Activated CD4-positive, alpha-beta T cell treated with anti-CD3 and anti-CD28 coated beads, Interleukin-2, amount 50 U/mL, for 1 hour (primary cell): ENCODE measurements at places on chromosomes 4 and X.

- no peak for DNase-seq
Measured at GRCh38 chr4:71411981-71412380, 73.2 kb downstream of the SLC4A4 start.

DNA sequence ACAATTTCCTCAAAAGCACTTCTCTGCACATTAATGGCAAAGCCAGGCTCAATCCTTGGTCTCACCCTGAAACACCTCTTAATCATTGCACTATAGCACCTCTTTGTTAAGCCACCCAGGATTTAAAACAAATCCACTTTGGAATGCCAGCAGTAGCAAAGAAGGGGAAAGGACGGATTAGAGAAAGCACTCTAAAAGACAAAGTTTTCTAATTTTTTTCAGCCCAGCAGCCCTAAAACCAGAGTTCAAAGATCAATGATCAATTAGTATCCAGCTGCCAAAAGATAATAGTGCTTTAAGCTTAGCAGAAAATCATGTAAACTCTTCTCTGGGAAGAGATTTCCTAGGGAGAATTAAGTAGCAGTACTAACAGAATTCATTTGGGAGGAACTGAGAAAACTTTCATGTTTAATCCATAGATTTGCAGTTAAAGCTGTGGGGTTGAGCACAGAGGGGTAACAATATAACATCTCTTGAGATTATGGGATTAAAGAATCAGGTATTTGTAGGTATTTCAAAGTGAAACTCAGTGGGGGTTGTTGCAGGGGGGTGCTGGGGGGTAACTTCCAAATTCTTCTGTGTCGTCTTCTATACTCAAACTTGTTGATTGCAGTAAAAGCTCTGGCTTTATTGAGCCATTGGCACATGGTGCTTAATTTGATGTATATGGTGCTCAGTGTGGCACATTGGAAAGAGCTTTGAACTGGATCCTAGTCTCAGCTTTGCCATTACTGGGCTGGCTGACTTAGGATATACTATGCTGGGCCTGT lies 61.8 kb downstream of the LRRC66 start:
- no peak for DNase-seq

- no peak for DNase-seq
Measured at GRCh38 chrX:24426340-24426913, 38.7 kb upstream of the PDK3 start.

- DNase-seq, result no peak
Measured at GRCh38 chr4:142840516-142841123, 5.5 kb downstream of the INPP4B start.

- no peak for DNase-seq
Measured at GRCh38 chr4:126445596-126445995, 1130.8 kb downstream of the FAT4 start.

DNA sequence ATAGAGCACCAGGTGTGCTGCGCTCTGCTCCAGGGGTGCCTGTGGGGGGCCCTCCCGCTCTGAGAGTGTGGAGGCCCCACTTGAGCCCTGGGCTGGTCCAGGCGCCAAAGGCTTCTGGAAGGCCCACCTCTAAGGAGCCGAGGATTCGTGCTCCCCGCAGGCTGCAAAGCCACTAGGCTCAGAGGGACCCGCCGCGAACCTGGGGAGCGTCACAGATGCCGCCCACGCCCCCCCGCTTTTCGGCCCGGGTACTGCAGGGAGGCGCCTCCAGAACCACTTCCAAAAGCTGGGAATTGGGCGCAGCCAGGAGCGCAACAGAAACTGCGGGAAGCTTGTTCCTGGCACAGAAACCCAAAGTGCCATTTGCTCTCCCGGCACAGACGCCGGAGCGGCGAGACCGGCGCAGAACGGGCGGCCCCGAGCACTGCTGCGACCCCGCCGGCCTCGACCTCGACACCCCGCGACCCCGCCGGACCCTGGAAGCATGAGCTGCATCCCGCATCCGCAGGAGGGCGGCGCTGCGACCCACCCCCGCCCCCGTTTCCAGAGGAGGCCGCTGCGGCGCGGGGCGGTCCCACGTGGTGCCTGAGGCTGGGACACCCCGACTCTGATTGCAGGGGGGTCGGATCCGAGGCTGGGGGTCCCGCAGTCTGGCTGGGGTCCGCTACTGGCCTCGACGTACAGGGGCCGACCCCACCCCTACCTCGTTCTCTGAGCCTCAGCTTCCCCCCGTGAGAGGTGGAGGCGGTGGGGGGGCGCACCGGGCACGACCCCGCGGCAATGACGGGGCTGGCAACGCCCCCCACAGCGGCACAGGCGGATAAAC lies 30.8 kb downstream of the CPLX1 start:
- DNase-seq, result no peak

GRCh38 chrX:1361275-1361674 lies 24.7 kb downstream of the IL3RA start:
- DNase-seq, result no peak

DNA sequence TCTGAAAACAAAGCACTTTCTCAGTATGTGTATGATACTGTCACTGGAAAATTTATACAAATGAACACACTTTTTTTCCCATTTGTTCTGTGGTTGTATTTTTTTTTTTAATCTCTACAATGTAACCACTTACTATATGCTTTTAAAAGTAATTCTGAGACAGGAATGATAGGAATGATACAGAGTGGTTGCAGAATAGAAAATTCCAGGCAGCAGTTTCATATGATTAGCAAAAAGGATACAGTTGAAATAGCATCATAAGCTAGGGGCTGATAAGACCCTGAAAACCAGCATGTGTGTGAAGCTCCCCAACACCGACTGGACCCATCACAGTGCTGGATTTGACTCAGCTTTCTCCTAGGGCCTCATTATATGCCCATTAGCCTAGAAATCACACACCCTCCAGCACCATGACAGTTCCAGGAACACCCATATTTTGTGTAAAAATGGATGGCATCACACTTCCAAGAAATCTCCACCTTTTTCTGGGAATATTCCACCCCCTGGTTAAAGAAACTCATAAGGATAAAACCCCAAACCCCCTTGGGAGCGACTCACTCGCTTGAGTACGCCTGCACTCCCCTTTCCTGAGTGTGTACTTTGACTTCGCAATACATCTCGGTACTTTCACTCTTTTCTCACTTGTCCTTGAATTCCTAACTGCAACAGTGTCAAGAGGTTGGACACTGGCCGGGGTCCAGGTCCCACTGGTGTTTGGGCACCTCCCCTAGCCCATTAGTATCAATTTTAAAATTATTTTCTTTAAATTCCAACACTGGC lies 77.4 kb upstream of the AGA start:
- no peak for DNase-seq

DNA sequence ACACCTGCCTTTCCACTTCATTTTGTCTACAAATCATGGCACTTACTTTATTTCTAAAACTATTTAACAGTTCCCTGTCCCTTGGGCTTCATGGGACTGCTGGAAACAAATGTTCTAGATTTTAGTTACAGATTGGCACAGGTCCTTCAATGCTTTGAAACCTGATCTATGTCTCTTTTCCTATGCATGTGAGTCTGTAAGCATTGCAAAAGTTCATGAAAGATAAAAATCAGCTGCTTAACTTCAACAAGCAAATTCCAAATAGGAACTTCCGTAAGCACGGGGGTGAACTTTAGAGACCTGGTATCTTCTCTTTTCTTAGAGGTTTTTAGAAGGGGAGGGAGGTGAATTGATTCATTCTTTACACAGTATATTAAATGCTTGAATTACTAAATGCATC lies 9.5 kb downstream of the LGI2 start:
- DNase-seq, result no peak

GRCh38 chr4:125432078-125432477 lies 117.3 kb downstream of the FAT4 start:
- no peak for DNase-seq

DNA sequence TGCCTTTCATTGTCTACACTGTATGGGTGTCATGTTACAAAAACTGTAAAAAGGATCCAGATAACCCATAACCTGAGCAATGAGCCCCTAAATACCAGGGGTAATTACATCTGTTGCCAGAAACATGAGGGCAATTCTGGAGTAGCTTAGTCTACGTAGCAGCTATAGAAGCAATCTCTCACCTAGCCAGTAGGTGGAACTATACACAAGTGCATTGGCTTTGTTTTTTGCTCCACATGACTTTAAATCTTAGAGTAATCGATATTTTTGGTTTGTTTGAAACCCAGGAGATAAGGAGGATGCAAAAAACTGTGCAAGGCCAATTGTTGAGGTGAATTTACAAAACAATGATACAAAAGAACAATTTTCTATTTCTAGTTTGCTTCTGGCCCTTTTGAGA lies 57.5 kb downstream of the GPR82 start:
- DNase-seq, result no peak

GRCh38 chr4:86586160-86586572 lies 7.9 kb upstream of the PTPN13 start:
- DNase-seq, result no peak

DNA sequence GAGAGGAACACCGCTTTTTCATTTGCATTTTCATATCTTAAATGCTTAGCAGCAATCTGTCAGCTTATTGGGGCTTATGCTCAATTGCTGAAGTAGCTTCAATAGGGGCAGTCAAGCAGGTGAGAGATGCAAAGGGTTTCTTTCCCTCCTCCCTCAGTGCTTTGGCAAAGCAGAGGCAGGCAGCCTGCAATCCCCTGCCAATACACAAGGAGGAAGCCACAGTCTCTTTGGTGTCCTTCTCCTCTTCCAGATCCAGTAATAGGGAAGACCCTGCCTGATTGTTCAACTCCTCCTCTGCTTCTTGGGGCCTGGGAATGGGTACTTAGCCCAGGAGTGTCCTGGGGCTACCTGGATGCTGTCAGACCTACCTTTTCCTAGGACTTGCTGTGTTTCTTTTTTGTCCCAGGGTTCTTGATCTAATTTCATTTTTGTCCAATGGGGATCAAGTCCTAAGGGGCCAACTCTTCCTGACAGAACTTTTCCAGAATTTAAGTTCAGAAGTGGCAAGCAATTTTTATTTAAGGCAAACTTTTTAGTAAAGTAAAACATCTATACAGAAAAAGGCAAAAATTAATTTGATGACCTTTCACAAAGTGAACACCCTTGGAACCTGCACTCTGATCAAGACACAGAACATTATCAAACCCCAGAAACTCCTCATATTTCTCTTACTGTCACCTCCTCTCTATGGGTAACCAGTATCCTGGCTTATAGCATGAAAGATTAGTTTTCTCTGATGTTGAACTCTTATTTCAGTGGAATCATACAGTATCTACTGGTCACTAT lies 260.3 kb downstream of the PPP3CA start:
- DNase-seq, result no peak

- no peak for DNase-seq
Measured at GRCh38 chr4:164876700-164877324, at the start of gene APELA. APELA (plus strand) TSS chr4:164877178; CDS start chr4:164877332, 154 bp downstream.

DNA sequence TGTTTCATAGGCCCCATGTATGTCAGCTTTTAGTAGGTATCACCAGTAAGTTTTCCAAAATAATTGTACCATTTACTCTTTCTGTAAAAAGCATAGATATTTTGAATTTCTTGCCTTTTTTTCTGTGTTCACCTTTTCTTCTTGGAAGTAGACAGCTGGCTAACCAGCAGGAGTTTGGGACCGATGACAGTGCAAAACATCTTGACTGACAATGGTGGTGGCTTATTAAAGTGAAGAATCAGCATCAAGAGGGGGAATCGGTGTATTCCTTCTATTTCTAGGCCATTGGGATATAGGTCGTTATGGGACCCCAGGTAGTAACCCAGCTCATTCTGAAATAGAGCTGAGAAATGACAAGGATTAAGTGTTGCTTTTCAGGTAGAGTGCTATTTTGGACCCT lies 3.2 kb downstream of the CEP44 start:
- DNase-seq, result no peak

DNA sequence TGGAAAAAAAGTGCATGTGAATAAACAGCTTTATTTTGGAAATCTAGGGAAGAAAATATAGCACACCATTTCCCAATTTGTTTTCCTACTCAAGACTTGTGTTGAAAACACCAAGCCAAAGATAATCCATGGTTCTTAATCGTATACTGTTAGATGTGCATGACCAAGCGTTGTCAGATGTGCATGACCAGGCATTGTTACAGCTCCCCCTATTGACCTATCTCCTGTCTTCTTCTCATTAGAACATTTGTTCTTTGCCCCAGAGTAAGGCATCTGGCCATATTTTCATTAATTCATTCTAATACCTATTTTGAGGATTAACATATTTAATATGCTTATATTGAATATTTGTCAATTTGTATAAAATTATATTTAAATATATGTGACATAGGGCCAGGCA lies 14.4 kb upstream of the VCX start:
- DNase-seq, result no peak

- no peak for DNase-seq
Measured at GRCh38 chr4:53113431-53114225, 251.5 kb downstream of the RASL11B start.

GRCh38 chrX:48689208-48689920 lies 5.8 kb downstream of the WAS start:
- no peak for DNase-seq

GRCh38 chrX:37781814-37782213 lies 2.0 kb downstream of the CYBB start:
- DNase-seq, result no peak

GRCh38 chr4:20844311-20844710 lies 144.1 kb downstream of the PACRGL start:
- DNase-seq, result no peak

DNA sequence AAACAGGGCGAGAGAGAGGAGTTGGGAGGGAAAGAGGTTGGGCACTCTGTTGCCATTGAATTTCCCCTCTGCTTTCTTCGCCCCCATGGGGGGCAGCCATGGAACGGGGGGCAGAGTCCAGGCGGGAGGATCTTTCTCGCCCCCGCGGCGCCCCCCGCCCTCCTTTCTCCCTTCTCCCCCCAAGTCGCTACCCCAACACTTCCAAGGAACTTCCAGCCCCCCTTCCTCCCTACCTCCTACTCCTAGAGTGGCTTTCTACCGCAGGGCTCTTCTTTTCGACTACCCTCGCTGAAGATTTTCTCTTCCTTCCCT lies 594 bp upstream of the STAG2 start:
- DNase-seq, result no peak

DNA sequence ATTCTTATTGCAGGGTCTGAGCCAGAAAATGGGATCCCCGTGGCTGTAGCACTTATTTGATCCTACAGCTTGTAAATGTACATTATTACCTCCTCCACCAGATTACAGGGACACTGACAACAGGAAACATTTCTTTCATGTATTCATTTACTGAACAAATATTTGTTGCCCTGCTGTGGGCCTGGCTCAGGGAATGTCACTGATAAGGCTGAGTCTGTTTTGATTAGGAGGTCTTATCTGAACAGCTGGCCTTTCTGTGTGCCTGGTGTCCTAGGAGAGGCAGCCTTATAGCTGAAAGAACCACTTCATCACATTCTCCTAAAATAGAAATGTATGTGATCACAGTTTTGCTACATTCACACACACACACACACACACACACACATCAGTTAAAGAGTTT lies 45.5 kb upstream of the PROM1 start:
- no peak for DNase-seq

GRCh38 chrX:39953879-39954278 lies 143.9 kb downstream of the BCOR start:
- no peak for DNase-seq

- no peak for DNase-seq
Measured at GRCh38 chr4:83658806-83659205, 122.9 kb downstream of the GPAT3 start.

DNA sequence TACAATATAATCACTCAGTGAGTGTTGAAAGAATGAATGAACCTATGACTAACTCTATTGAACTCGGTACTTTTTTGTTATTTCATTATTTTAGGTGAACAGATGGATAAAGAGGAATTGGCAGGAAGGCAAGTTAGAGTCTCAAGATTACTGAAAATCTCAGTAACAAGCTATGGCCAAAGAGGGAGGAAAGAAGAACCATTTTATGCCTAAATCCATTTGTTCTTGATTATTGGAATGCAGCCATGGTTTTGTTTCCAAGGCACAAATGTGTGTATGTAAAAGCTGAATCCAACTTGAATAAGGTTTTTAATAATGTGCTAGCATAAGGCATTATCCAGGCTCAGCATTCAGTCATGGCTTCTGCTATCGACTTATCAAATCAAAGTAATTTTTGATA lies 196.4 kb downstream of the DTHD1 start:
- no peak for DNase-seq
